NCI-H1694 treated with DMSO at 0.1 percent for 48 hours (cell line): ENCODE measurements at places on chromosomes 16 and 17.
A peak's percentile ranks its signal among the peaks of the same experiment; 100 is the strongest.

DNA sequence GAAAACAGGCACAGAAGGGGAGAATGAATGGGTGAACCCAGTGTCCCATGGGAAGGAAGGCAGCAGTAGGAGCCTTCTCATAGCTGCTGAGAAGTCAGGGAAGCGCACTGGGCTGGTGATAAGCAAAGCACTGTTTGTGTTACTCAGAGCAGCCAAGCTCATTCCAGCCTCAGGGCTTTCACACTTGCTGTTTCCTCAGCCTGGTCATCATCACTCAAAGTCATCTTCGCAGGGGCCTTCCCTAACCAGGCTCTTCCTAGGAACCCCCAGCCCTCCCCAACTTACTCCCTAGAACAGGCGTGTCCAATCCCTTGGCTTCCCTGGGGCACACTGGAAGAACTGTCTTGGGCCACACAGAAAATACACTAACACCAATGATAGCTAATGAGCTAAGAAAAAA lies 32.1 kb upstream of the LONP2 start:
- no peak for DNase-seq

DNA sequence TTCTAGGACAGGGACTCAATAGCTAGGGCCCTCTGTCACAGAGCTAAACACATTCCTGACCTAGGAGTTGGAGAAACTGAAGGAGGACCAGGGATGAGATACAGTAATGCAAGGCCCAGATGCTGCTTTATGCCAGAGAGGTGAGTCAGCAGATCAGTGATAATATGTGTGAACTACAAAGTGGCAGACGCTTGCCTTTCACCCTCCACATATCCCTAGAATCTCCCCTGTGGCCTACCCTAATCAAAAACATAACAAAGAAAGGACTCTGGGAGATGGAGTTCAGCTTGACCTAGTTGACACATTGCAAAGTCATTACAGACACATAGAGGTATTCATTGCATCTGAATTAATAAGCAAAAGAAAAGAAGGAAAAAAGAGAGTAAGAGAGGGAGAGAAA lies 417.6 kb upstream of the DYNLRB2 start:
- no peak for DNase-seq

- no peak for DNase-seq
Measured at GRCh38 chr16:17307504-17307903, 163.3 kb downstream of the XYLT1 start.

DNA sequence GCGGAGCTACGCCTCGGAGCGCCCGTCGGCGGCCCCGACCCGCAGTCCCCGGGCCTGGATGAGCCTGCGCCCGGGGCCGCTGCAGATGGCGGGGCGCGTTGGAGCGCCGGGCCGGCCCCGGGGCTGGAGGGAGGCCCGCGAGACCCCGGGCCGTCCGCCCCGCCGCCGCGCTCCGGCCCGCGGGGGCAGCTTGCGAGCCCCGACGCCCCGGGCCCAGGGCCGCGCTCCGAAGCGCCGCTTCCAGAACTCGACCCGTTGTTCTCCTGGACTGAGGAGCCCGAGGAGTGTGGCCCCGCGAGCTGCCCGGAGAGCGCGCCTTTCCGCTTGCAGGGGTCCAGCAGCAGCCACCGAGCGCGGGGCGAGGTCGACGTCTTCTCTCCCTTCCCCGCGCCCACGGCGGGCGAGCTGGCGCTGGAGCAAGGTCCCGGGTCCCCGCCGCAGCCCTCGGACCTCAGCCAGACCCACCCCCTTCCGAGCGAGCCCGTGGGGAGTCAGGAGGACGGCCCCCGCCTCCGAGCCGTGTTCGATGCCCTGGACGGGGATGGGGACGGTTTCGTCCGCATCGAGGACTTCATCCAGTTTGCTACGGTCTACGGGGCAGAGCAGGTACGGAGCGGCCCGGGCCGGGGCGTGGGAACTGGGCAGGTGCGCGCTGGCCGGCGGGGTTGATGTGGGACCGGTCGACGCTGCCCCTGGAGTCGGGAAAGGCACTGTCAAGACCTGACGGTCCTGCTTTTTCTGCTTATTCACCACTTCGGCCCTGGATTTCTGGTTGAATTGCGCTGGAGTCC lies 861 bp downstream of the RAB11FIP3 start:
- no peak for DNase-seq

DNA sequence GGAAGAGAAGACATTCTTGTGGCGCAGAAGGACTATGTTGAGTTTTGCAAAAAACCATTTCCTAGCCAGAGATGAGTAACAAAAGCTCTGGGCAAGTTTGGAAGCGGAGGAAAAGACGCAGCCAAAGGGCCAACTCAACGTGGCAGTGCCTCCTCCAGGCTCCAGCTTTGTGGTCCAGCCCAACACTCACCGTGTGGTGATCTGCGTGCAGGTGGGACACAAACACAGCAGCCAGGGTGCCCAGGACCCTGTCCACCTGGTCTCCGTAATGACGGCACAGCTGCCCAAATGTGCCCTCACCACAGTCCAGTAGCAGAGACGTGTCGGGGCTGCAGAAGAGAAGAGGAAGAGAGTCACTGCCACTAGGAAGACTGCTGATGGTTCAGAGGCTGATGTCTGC lies 21.5 kb downstream of the ELAC2 start:
- no peak for DNase-seq

GRCh38 chr16:84414789-84415326 lies 46.5 kb downstream of the ATP2C2 start:
- DNase-seq: no peak

GRCh38 chr17:39270923-39271322 lies 45.2 kb upstream of the STAC2 start:
- DNase-seq: peak; percentile 40

GRCh38 chr16:75208242-75208825 lies 1.4 kb upstream of the CTRB2 start:
- DNase-seq: no peak

GRCh38 chr17:39676198-39676819 lies 8.1 kb downstream of the PNMT start:
- DNase-seq: no peak
